CD4-positive, alpha-beta T cell treated with Interleukin-17A for 1 hour (primary cell): ENCODE measurements at places on chromosomes 2 and 18.

- no peak for DNase-seq
Observed at GRCh38 chr2:86556508-86556907, 6.7 kb downstream of the CHMP3 start.

- DNase-seq: no peak
Observed at GRCh38 chr2:218713922-218714321, 3.3 kb downstream of the TTLL4 start.

DNA sequence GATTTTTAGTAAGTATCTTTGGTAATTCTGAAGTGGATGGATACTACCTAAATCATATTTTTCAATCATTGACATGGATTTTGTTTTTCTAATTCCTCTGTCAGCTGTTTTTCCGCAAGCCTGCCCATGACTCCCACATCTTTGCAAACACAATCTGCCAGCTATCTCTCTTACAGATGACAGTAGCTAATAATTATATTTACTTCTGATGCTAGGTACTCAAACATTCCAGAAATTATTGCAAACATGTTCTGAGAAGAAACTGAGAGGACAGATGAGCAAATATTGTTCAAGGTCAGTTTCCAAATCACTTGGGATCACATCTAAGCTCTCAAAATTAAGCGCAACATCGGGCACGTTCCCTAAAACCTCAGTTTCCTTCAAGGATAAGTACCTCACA is 270.0 kb upstream of the CDH19 start:
- DNase-seq: no peak

- no peak for DNase-seq
Observed at GRCh38 chr2:102486941-102487702, 14.1 kb downstream of the SLC9A4 start.

GRCh38 chr2:224999321-224999720 is 42.9 kb downstream of the DOCK10 start:
- no peak for DNase-seq

DNA sequence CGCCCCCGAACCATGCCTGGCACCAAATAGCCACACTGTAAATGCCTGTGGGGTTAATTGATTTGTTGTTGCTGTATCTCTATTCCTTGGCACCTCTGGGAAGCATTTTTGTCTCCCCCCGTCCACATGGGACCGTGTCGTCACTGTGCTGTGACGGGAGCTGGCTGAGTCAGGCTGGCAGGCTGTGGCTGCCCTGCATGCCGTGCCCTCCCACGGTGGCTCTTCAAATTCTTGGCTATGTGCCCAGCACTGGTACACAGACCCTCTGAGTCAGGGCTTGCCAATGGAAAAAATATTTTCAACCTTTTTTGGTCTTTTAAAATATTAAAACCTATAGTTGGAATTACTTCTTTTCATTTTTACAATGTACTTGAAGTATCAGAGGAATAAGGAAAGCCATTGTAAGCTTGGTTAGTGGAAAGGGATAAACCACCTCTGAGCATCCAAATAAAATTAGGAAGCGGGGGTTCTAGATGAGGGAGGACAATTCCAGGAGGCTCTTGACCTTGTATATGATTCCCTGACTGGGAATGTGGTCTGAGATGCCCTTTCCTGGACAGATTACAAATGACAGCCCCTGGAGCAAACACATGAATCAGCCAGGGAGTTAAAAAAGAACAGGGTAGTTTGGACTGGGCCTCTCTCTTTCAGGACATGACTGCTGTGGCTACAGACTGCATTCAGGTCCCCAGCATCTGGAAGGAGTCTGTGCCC is 59.4 kb downstream of the DGKD start:
- DNase-seq: peak; percentile 58

DNA sequence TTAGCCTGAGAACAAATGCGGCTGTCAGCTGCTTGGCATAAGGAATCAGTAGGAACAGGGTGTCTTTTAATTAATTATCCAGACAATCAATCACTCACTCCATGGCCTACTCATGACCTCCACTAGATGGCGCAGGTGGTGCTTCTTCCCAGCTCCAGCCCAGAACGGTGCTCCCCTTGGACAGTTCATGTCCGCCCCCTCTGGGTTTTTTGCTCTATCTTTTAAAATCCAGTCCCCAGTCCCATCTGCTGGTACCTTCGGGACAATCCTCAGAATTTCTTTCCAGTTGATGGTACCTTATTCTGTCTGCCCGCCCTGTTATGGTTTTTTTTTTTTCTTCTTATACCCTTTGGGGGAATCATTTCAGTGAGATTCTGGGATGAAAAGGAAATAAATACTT is 99.8 kb downstream of the CACNB4 start:
- DNase-seq: peak; percentile 45

GRCh38 chr18:36724169-36724568 is 104.6 kb downstream of the TPGS2 start:
- no peak for DNase-seq

DNA sequence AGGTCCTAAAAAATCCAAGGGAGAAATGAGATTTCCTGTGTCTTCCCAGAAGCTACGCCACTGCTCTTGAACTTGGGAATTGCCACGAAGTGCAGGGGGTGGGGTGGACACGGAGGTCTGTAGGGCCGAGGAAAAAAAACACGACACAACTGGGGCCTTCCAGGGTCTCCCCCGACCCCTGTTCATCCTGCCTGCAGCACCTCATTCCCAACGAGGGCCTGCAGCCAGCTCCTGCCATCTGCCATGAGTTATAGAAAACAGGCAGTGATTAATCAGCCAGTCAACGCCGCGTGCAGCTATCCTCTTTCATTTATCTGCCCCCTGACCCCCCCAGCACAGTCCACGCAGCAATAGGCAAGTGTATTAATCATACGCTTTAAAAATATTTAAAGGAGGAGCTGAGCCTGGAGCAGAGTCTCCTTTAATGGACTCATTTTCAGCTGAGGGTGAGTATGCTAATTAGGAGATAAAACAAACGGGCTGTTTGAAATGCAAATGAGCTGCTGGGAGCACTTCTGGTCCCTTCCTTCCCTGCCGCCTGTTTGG is 209.9 kb downstream of the TFCP2L1 start:
- DNase-seq: peak; percentile 8

- no peak for DNase-seq
Observed at GRCh38 chr2:7905756-7906155, 776.1 kb upstream of the ID2 start.

GRCh38 chr2:105183555-105184323 is 57.8 kb upstream of the GPR45 start:
- no peak for DNase-seq

GRCh38 chr2:61769093-61769675 is 84.7 kb downstream of the FAM161A start:
- no peak for DNase-seq

DNA sequence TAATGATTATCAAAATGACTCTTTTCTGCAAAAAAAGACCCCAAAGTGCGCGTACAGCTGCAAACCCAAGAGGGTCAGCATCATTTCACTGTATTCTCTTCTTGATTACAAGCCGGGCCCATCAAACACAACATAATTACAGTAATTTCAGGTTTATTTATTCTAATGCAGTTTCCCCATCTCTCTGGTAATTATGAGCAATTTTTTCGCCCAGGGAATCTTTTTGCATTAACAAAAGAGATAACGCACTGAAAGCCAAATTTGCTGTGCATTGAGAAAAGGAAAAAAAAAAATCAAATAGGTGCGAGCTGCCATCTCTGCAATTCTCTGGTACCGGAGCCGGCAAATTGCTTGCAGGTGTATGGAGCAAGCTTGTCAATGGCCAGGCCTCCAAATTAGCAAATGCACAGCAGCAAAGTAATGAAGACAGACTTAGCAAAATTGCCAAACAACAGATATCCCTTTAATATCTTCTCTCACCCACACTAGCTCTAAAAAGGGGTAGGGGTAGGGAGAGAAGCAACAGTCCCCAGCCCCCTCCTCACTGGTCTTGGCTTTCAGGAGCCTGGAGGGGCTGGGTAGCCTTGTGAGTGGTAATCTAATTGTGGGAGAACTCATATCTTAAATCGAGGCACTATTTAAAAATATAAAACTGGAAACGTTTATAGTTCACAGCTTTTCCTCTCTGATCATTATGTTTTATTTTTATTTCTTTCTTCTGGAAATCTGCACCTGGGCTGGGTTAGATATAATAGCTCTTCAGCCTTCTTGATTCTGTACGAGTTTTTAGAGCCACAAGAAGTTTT is 6.7 kb downstream of the DLX1 start:
- DNase-seq: no peak

- no peak for DNase-seq
Observed at GRCh38 chr2:72583376-72583775, 242.5 kb downstream of the EXOC6B start.
